ENCODE measurements at places on chromosomes 3 and 15.

GRCh38 chr3:197791113-197791891 lies at the start of gene LRCH3:
LRCH3 (plus strand) TSS chr3:197791254; CDS start chr3:197791279, 25 bp downstream.
- H3K27me3 ChIP-seq, result no peaks in the 10 kb centered on the region
- peak within 1 kb of the TSS; percentile 88 for H3K4me3 ChIP-seq
- H3K27ac ChIP-seq, result peak within 1 kb of the TSS; percentile 95
- H3K4me1 ChIP-seq, result no peaks in the 10 kb centered on the region
- peak; percentile 89 for DNase-seq

DNA sequence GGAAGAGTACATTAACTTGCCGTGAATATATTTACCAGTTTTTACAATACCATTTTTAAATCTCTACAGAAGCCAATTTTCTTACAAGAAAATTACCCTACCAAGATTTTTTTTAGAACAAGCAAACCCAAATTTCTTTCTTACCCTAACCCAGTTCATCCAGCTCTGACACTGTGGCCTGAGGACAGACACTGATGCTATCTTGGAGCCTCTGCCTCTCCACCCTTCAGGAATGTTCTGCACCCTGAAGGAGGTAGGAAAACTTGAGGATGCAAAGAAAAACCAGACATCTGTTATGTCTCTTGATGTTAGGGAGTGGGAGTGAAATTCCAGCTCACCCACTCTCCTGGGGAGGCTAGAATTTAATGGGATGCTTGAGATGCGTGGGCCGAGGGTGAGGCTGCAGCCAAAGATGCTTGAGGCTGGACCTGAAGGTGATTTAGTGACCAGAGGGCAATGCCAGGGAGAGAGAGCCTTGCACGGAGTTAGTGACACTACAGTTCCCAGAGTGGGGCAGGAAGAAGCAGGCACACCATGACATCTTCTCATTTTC lies 69.9 kb downstream of the LIPC start:
- no peaks in the 10 kb centered on the region for H3K27me3 ChIP-seq
- H3K4me1 ChIP-seq, result no peaks in the 10 kb centered on the region

DNA sequence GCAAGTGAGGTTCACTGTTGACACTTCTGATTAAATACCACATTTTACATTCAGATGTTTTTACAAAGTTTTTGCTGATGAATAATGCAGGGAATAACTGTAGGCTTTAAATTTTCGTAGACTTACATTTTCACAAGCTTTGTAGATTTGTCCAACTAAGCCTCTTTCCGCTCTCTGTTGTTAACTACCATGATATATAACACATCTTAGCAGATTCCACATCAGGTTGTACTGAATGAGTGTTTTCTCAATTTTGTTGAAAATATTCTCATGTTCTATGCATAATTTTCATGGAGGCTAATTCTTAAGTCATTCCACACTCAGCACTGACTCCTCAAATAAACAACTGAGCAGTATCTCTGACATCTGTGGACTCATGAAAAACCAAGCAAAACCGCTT lies 168.3 kb downstream of the RSRC1 start:
- no peak overlapping the region for H3K27ac ChIP-seq
- H3K36me3 ChIP-seq, result no peaks in the 10 kb centered on the region
- no peak overlapping the region for H3K4me3 ChIP-seq

DNA sequence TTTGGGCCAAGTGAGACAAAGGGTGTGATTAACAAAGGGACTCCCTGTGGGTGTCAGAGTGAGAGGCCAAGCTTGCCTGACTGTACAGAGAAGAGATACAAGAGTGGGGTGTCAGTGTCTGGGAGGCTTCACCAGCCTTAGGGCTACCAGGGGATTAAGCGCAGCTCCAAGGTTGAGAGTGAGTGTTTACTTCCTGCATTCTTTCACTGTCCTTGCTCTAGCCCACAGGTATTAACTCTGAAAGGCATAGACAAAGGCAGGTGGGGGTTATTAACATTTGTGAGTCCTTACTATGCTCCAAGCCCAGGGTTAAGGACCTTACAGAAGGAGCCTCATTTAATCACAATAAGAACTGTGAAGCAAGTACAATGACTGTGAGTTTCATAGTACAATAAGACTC lies 107.6 kb downstream of the IL20RB start:
- H3K4me1 ChIP-seq, result no peaks in the 10 kb centered on the region
- H3K27ac ChIP-seq, result no peak overlapping the region
- H3K4me3 ChIP-seq, result no peak overlapping the region
- no peak for DNase-seq

DNA sequence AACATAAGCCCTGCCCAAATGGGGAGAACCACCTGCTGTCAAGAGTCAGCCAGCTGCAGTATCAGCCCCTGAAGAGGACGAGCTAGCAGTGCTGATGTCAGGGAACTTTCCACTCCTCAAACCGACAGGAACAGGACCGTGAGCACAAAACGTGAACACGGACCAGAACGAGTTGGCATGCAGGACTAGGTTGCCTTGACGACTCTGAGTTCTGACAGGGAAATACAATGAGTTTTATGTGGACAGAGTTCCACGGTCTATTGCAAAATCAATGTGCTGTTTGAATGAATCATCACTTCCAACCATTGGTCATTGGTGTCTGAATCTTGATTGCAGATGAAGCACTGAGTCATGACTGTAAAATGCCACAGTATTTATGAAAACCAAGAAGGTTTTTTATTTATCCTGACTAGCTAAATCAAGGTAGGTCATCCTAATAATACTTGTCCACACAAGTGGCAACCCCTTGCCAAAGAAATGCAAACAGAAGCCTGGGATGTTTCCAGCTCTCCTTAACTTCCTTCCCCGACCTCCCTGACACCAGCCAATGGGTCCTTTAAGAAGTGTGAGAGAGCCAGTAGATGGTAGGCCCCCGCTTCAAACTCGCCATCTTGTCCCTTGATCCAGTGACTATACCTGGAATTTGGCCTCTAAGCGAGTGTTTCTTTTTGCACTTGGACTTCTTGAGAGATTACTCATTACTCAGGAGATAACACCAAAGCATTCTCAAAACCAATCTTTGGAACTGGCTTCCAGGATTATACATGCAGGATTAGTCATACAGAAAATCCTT lies 119.6 kb downstream of the ASB7 start:
- peaks cover 3% of the 10 kb centered on the region for H3K4me1 ChIP-seq
- peak overlapping the region; percentile 25 for H3K4me3 ChIP-seq
- peak overlapping the region; percentile 70 for H3K27ac ChIP-seq
- peak; percentile 66 for DNase-seq
- no peaks in the 10 kb centered on the region for H3K27me3 ChIP-seq

DNA sequence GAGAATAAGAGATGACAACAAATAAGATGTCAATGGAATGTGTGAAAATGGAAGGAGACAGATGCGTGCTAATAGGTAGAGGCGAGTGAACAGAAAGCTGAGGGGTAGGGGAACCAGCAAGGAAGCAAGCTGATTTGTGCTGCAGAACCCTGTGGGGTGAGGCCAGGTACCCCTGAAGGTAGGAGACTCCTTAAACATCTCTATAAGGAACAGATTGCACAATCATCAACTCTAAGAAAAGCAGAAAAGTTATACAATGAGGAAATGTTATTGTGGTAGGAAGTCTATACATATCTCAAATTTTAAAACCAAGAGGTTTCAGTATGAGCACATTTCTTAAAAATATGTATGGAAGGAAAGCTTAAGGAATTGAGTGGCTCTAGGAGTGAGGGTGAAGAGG lies 315.0 kb upstream of the TPM1 start:
- H3K27ac ChIP-seq, result no peak overlapping the region
- DNase-seq, result no peak
- H3K4me1 ChIP-seq, result no peaks in the 10 kb centered on the region
- H3K36me3 ChIP-seq, result peaks cover 44% of the 10 kb centered on the region
- no peaks in the 10 kb centered on the region for H3K27me3 ChIP-seq
- no peak overlapping the region for H3K4me3 ChIP-seq

DNA sequence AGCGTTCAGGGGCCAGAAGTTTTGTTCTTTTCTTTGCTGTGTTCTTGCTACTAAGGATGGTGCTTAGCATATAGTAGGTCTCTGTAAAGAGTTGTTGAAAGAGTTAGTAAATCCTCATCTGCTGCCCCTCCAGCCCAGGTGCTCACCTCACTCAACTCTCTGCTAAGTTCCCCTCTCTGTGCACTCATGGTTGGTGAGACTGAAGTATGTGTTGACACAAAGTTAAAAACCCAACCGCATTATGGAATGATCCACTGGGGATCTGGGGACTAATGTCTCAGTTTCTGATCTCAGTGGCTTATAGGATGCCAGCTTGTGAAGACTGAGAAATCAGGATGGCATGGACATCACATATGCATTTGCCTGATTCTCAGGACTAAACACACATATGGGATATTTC lies 13.8 kb downstream of the RYR3 start:
- H3K4me1 ChIP-seq, result no peaks in the 10 kb centered on the region
- no peak for DNase-seq
- no peak overlapping the region for H3K27ac ChIP-seq
- no peaks in the 10 kb centered on the region for H3K36me3 ChIP-seq
- H3K27me3 ChIP-seq, result no peaks in the 10 kb centered on the region

DNA sequence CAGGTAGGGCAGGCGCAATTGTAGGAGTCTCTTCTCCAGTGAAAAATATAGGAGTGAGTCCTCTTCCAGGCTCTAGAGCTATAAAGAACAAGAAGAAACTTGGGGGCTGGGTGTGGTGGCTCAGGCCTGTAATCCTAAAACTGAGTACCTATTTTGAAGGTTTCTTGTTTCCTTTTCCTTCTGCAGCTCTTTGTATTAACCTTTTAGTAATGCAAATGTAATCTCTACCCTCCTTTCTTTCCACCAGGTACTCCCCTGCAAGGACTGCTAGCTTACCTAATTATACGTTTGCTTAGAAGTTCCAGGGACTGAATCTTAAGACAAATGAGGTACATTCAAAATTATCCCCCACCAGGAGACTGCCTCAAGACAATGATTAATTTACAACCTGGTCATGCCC lies 75.9 kb downstream of the CD47 start:
- DNase-seq, result no peak
- no peaks in the 10 kb centered on the region for H3K27me3 ChIP-seq
- no peak overlapping the region for H3K4me3 ChIP-seq
- no peak overlapping the region for H3K27ac ChIP-seq

DNA sequence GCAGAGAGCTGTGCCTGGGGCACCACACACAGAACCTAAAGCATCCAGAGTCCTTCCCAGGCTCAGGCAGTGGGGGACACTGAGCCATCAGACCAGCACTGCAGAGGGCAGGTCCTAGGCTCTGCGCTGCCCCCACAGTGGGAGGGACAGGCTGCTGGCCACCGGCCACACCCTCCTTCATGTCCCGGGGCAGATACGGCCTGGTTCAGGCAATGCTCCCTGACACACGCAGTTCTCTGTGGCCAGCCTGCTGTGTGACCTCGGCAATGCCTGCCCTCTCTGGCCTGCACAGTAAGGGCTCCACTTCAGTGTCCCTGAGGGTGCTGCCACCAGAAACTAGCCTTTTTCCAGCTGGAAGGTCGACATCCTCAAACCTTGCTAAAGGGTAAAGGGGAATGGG lies 12.4 kb downstream of the LINGO1 start:
- H3K27me3 ChIP-seq, result no peaks in the 10 kb centered on the region
- H3K4me1 ChIP-seq, result no peaks in the 10 kb centered on the region
- H3K36me3 ChIP-seq, result no peaks in the 10 kb centered on the region
- no peak for DNase-seq

DNA sequence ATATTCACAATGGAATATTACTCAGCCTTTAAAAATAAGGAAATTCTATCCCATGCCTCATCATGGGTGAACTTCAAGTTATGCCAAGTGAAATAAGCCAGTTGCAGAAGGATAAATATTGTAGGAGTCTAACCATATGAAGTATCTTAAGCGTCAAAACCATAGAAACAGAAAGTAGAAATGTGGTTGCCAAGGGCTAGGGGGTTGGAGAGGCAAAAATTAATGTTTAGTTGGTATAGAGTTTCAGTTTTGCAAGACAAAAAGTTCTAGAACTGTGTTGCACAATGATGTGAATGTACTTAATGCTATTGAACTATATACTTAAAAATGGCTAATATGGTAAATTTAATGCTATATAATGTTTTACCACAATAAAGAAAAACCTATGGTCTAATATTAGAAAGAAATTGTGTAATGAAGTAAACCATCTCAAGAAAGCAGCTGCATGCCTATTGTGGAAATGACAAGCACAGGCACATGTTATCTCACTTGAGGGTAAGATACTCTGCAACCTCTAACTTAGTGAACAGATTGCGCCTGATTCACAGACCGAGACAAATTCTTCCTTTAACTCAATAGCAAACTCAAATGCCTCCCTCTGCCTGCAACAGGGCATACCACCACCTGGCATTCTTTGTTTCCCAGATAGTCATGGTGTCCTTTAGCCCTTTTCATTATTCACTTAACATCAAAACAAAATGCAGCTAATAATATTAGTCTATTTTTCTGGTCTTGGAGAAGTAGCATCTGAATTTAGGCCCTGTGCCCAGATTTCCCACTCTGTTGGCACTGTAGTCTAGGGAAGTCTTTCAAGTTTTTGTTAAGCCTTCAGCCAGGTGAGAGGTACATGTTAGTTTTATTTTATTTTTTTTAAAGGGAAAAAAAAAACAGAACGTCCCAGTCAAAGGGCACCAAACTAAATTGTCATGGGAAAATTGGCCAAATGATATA lies 80.2 kb upstream of the ACP3 start:
- no peak overlapping the region for H3K4me3 ChIP-seq
- DNase-seq, result no peak
- H3K4me1 ChIP-seq, result no peaks in the 10 kb centered on the region
- no peaks in the 10 kb centered on the region for H3K27me3 ChIP-seq
- no peaks in the 10 kb centered on the region for H3K36me3 ChIP-seq

GRCh38 chr3:71360764-71361163 lies 222.8 kb downstream of the FOXP1 start:
- no peaks in the 10 kb centered on the region for H3K36me3 ChIP-seq
- no peak overlapping the region for H3K4me3 ChIP-seq
- H3K4me1 ChIP-seq, result no peaks in the 10 kb centered on the region
- H3K27me3 ChIP-seq, result no peaks in the 10 kb centered on the region

- no peak overlapping the region for H3K4me3 ChIP-seq
- peaks cover 15% of the 10 kb centered on the region for H3K4me1 ChIP-seq
- H3K27ac ChIP-seq, result no peak overlapping the region
- H3K36me3 ChIP-seq, result peaks cover 28% of the 10 kb centered on the region
- no peaks in the 10 kb centered on the region for H3K27me3 ChIP-seq
These were observed 20.9 kb downstream of the GMPS start for GRCh38 chr3:155891321-155891720.

DNA sequence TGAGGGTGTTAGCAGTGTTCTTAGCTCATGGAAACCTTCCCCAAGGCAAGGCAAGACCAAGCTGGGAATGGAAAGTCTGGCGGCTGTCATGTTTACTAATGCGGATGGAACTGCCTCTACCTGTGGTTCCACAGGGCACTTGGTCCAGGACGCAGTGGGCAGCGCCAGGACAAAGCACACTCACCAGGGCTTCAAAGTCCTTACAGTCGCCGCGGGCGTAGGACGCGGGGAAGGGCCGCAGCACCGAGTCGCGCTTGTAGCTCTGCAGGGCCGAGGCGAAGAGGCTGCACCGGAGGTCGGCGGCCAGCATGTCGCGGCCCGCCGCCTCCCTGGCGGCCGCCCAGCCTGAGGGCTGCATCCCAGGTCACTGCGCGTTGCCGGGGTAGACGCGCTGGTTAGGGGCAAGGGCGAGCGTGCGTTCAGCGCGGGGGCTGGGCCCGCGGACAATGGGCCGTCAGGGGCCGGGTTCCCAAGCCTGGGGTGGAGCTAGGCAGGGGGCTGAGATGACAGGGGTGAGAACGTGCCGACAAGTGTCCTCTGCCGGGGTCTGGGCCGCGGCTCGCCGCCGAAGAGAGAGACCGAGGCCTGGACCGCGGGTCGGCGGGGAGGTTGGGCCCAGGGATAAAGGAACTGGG lies 497 bp downstream of the PARP16 start:
- no peaks in the 10 kb centered on the region for H3K36me3 ChIP-seq
- peak overlapping the region; percentile 87 for H3K27ac ChIP-seq
- no peaks in the 10 kb centered on the region for H3K27me3 ChIP-seq
